NCI-H69 (cell line): ENCODE measurements at places on chromosomes 6 and 20.
A peak's percentile ranks its signal among the peaks of the same experiment; 100 is the strongest.

- DNase-seq, result no peak
These were observed 45.6 kb downstream of the LYRM4 start for GRCh38 chr6:5215159-5215558.

GRCh38 chr6:84685983-84686584, 78.3 kb downstream of the TBX18 start:
- peak; percentile 4 for DNase-seq

- DNase-seq, result no peak
These were observed 1.8 kb downstream of the LTB start for GRCh38 chr6:31580438-31580740.

GRCh38 chr6:126422912-126423311, 83.0 kb downstream of the CENPW start:
- peak; percentile 6 for DNase-seq

DNA sequence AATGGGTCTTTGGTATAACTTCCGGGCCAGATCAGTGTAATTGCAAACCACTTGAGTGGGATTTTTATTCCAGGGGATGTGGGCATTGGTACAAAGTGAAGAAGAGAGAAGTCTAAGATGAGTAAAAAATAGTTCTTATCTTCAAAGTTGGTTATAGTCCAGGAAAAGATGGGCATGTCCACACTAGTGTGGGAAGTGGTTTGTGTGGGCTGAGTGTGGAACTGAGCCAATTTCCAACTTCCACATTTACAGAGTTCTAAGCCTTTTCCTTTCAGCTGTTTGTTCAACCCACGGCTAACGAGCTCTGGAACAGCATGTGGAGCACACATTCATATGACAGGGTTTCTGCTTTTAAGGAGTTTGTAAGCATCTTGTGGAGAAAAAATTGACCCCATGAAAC, 72.3 kb upstream of the IFNGR1 start:
- peak; percentile 66 for DNase-seq

GRCh38 chr6:116536216-116536621, 9.3 kb downstream of the TRAPPC3L start:
- peak; percentile 76 for DNase-seq

GRCh38 chr20:56987986-56988385, 278.5 kb downstream of the BMP7 start:
- DNase-seq, result no peak

GRCh38 chr6:56497240-56497639, 145.4 kb downstream of the DST start:
- no peak for DNase-seq

GRCh38 chr6:1713016-1713600, 103.4 kb downstream of the FOXC1 start:
- no peak for DNase-seq

- DNase-seq, result no peak
These were observed 49.0 kb upstream of the TENT5A start for GRCh38 chr6:81801489-81801888.

- DNase-seq, result no peak
These were observed 211.6 kb upstream of the SNX9 start for GRCh38 chr6:157611406-157611805.

GRCh38 chr20:4638826-4639225, 82.9 kb upstream of the PRND start:
- no peak for DNase-seq

GRCh38 chr6:108546079-108547049, 14.4 kb upstream of the FOXO3 start:
- DNase-seq, result no peak

- DNase-seq, result no peak
These were observed 54.5 kb upstream of the TAGAP start for GRCh38 chr6:159099276-159099675.

DNA sequence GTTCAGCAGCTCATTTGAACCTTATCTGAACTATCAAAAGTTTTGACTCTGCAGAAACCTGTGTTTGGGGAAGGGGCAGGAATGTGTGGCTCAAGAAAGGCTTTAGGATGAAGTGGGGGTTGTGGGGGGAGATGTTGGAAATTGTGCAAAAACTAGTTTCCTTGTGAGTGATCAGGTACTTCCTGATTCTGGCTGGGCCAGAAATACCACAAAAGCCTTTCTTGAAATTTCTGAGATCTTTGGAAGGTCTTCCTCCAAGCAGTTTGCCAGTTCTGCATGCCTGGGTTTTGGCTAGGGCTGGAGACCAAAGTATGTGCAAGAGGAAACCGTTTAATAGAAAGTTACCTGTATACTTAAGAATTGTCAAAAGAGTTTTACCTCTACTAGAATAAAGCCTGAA, 116.6 kb downstream of the BMP2 start:
- no peak for DNase-seq

GRCh38 chr20:57252559-57253162, 13.8 kb downstream of the BMP7 start:
- peak; percentile 10 for DNase-seq

- DNase-seq, result no peak
These were observed 23.1 kb upstream of the FBXO9 start for GRCh38 chr6:53042112-53042511.
